ENCODE measurements at places on chromosomes 6 and 20.

DNA sequence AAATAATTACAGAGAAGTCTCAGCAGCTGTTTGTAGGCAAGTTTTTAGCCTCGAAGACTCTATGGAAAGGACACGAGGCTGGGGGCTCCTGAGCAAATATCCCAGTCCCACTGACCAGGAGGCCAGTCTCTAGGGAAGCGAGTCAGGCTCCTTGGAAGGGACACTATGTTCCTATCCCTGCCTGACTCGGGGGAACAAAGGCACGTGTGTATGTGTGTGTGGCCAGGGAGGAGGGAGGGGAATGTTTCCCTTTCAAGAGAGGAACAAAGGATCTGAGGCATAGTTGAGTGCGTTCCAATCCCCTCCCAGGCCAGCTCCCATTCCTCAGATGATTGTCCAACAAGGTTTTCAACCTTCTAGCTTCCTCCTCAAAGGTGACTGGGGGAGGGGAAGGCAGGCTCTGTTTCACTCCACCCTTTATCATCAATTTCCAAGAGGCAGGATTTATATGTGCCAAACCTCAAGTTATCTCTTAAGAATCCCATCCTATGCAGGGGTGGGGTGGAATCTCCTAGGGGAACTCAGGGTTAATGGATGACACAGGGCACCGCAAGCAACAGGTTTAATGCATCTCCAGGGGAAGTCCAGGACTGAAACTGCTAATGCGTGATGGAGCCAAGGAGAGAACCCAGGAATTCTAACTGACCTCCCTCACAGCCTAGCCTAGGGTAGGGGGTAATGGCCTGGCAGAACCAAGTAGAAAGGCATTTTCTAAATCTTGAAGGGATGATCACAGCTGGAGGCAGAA lies 9.9 kb downstream of the BCL2L1 start:
- no peak for DNase-seq

DNA sequence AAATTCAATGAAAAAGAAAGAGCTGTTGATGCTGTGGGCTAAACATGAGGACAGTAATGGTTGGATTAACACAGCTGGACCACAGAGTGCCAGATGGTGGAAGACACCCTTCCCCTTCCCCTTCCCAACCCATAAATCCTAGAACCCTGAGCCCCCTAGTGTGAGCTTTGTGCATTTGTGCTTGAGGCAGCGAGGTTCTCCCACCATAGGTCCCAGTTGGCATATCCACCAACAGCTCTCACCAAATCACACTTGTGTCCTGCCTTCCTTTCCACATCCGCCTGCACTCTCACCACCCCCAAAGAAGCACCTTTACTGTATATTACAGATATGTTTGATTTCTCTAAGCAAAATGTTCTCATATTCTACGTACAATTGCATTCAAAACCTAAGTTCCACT lies 32.8 kb upstream of the HBS1L start:
- peak; percentile 10 for DNase-seq

- no peak for DNase-seq
Measured at GRCh38 chr6:87572021-87572420, 17.8 kb downstream of the RARS2 start.

GRCh38 chr6:121441477-121441876 lies 6.0 kb downstream of the GJA1 start:
- DNase-seq = no peak

DNA sequence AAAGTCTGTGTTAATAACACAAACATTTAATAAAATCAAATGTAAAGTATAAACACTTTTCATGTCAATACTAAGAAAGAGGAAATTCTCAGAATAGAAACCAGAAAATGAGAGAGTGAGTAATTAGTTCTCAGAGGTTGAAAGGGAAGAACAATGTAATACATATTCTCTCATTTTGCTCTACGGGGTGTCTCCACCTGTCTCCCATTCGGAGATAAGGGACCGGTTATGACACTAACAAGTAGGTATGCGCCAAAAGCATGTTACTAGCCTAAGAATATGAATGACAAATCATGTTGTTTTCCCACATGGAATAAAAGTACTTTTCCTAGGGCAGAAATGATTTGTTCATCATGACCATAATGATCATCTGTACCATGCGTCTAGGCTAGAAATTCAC lies 35.6 kb upstream of the PRELID3B start:
- DNase-seq = no peak

GRCh38 chr6:8080362-8081151 lies 16.4 kb upstream of the BLOC1S5 start:
- no peak for DNase-seq

DNA sequence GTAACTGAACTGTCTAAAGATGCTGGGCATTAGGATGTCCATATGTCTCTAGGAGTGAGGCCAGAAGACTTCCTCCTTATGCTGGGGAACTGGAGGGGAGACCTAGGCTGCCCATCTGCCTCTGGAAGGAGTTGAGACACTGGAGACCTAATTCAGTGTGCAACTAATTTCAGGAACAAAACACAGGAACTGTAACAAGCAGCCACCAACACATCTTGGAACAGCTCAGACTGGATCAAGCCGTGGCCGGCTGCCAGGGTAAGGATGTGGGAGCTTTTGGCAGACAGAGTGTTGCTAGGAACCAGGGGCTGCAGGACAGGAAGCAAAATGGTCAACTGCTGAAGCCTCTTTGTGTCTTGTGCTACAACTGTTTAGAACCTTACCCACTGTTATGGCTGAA lies 16.4 kb upstream of the MAS1 start:
- no peak for DNase-seq

DNA sequence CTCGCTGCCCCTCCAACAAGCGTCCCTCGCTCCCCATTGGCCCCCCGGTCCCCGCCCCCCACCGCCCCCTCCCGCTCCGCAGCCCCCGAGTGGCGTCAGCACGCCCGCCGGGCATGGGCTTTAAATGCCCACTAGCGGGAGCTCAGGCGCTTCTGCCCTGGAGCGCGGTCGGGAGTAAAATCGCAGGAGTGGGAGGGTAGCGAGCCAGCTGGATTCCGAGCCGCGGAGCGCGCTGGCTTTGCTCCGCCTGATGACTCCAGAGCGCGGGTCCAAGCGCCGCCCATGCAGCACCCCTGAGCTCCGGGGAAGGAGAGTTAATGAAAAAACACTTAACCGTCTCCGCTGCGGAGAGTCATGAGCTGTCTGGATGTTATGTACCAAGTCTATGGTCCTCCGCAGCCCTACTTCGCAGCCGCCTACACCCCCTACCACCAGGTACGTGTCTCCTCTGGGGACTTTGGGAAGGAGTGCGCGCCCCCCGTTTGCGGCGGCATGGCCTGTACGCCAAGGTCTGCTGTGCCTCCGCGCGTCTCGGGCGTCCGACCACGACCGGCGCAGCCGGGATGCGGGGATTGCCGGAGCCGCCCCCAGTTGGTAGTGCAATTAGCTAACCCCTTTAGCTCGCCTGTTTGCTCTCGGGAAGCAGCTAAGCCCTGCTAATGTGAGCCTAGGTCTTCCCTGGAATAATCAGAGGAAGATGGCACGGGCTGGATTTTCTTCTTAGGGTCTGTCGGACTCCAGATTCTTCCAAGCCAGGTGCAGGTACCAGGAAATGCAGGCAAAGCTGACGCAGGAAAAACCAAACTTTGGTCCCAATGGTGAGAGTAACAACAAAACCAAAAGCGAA lies at the start of gene VGLL2:
VGLL2 (plus strand) TSS at position 149 of the 847 bp plus-strand sequence; CDS start at position 355, 206 bp downstream.
- peak; percentile 61 for DNase-seq

- no peak for DNase-seq
Measured at GRCh38 chr20:23646106-23646873, 8.5 kb upstream of the CST3 start.

- DNase-seq = no peak
Measured at GRCh38 chr6:21555197-21555596, 38.4 kb upstream of the SOX4 start.

GRCh38 chr6:110784610-110784979 lies 30.7 kb downstream of the CDK19 start:
- no peak for DNase-seq

DNA sequence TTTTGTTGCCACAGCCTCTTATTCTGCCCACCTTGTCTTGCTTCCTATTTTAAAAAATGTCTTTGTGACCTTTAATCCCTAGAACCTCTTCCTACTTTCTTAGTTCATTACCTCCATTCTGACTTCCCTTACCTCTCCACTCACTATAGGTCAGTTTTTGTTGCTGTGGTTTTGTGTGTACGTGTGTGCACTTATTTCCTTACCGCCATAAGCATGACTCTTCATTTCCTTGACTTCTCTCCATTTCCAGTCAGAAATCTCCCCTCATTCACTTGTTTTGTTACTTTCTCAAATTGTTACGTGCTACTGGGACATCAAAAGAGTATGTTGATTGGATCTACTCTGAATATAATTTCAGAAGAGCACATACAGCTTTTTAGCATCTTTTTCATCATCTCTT lies 26.6 kb downstream of the SF3B5 start:
- DNase-seq = no peak

- no peak for DNase-seq
Measured at GRCh38 chr6:3911130-3911529, 62.0 kb downstream of the FAM50B start.

DNA sequence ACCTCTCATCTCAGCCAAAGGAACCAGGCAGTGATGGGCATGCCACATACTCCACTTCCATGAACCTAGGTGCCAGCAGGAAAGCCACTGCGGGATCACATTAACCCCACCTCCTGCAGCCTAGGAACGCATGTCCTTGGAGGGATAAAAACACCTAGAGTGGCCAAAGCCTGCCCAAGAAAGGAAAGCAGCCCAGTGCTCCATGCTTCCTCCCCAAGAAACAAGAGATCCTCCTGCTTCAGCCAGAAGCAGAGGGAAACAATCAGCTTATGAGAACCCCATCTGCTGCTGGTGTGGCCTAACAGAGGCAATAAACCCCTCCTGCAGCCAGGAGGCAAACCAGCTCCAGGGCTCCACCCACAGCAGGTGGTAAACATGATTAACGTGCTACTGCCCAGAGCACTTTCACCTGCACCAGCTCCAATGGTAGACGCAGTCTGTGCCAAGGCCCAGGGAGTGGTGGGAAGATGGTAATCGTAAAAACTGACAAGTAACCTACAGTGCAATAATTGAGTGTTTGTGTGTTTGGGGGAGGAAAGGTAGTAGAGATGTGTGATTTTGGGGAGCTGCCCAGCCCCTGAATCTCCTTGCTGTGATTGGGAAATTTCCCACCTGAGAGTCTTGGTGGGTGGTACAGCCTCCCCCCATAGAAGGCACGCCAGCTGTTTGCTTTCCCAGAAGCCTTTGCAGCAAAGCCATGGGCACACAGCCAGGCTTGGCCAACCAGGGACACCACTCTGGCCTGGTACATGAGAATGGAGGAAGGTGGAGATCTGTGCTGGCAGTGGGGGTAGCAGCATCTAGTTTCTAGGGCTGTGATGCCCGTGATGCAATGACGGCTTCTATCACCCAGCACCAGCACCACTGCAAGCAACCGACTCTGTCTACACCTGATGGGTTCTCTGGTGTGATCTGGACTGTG lies 50.6 kb upstream of the TBC1D7 start:
- no peak for DNase-seq
